Stimulated activated CD8-positive, alpha-beta memory T cell treated with anti-CD3 and anti-CD28 coated beads, Interleukin-15, amount 100 ng/mL, for 48 hours (primary cell): ENCODE measurements at places on chromosomes 7 and 10.

GRCh38 chr7:28570113-28570969 lies 158.0 kb downstream of the CREB5 start:
- no peak for DNase-seq

GRCh38 chr10:131290781-131291180 lies 20.7 kb downstream of the TCERG1L start:
- no peak for DNase-seq

DNA sequence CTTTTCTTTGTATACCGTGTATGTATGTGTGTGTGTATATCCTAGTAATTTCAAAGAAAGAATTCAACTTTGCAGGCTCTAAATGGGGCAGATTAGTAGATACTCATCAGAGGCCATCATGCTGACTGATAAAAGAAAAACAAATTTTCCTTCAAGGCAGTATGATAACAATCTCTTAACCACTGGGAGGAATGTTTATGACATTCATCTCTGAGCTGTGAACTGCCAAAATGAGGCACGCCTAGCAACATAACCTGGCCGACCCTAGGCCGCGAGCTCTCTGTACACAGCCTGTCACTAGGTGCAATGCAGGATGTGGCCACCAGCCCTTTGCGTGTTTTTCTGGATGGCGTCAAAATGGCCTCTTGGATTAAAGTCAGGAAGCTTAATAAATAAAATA lies 343.7 kb upstream of the GALNT17 start:
- DNase-seq: no peak

- DNase-seq: no peak
These were observed 146.2 kb downstream of the PAXIP1 start for GRCh38 chr7:154856733-154857132.

GRCh38 chr10:97676770-97677581 lies 10.1 kb downstream of the AVPI1 start:
- DNase-seq: no peak

DNA sequence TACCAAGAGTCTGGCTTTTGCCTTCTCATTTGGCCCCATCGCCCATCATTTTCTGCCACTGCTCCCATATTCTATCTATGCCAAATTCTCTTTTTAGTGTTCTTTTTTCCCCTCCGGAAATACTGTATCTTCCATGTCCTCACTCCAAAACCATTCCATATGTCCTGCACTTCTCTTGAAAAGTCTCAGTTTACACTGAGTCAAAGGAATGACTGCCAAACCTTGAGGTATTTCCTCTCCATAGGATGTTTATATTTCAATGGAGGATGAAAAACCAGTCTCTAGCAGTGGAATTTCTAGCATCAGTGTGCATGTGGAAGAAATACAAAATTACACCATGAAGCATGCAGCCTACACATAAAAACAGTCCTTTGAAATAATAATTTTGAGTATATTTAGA lies 121.4 kb upstream of the PHYHIPL start:
- no peak for DNase-seq

DNA sequence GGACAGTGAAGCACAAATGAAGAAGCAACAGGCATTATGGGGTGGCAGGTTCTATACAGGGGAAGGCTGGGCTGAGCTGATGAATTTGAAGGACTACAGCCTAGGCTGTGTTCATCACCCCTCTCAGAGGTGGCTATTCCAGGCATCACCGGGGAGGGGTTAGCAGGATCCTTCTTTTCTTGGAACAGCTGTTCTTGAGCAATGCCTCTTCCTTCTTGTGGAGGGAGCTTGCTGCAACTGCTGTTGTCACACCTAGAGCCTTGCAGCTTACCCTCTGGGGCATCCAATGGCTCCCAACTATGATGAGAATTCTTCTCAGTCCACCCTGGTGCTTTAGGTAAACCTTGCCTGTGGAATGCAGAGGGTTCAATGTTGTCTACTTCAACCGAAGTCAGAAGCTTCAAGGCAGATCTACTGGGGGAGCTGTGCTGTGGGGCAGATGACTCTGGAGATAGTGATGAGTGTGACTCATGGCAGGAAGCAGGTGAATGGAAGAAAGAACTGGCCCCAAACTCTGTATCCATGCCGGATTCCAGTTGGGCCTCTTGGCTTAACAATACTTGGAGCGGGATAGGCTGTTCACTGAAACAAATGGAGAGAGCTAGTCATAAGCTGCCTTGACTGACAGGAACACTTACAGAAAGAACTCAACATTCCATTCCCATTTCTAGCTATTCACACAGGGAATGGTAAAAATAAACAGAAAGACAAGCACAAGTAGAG lies 21.5 kb upstream of the PPP3CB start:
- no peak for DNase-seq

- no peak for DNase-seq
These were observed 90.5 kb upstream of the WAC start for GRCh38 chr10:28442403-28442802.

DNA sequence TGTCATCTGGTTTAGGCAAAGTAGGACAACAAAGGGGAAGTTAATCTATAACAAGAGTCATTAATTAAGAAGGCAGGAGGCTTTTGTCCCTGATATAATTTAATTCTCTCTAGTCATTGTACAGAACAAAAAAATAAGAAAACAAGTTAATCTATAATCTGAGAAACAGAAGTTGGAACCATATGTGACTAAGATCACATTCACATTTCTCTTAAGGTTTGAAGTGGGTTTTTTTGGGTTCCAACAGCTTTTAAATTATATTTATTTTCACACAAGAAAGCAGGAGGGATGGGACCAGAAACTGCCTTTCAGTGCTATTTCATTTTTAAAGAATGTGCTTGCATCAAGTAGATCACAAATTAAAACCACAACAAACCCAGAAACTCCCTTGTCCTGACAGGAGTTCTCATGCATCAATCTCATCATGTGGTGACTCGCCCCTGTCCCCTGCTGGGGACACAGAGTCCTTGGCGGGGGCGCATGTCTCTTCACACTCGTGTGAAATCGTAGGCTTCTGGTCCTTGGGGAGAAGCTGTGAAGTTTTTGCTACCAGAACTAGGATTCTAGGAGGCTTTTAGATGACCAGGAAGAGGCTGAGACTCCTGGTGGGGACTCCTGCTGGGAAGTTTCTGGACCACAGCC lies 10.1 kb upstream of the OPN4 start:
- DNase-seq: no peak

- no peak for DNase-seq
These were observed 595.0 kb downstream of the ARL4A start for GRCh38 chr7:13282377-13282980.

GRCh38 chr7:7970531-7971307 lies 2.1 kb downstream of the GLCCI1 start:
- DNase-seq: no peak

GRCh38 chr7:97844036-97844435 lies 28.2 kb downstream of the ASNS start:
- no peak for DNase-seq

DNA sequence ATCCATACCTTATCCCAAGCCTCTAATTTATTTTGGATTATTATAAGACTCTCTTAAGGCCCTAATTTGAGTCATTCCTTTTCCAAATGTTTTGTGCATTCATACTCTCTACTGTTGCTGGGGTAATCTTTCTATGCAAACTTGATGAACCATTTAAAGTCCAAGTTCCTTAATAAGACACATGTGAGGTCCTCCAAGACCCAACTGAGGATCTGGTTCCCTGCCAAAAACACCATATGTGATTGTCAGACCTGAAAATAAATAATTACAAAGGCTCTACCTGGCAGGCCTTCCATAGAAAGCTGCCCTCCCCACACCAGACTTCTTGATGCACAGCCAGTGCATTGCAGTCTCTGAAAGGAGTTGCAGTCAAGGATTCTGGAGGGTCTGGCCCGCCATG lies 257.9 kb upstream of the AKR1E2 start:
- no peak for DNase-seq

GRCh38 chr10:31209478-31209877 lies 109.5 kb upstream of the ZEB1 start:
- no peak for DNase-seq

- DNase-seq: no peak
These were observed 537.1 kb upstream of the FOXK1 start for GRCh38 chr7:4144811-4145510.

GRCh38 chr10:83961620-83962019 lies 177.7 kb upstream of the GHITM start:
- no peak for DNase-seq

- no peak for DNase-seq
These were observed 471 bp downstream of the MGMT start for GRCh38 chr10:129467359-129468064.
